ENCODE measurements at places on chromosomes 3 and 15.

DNA sequence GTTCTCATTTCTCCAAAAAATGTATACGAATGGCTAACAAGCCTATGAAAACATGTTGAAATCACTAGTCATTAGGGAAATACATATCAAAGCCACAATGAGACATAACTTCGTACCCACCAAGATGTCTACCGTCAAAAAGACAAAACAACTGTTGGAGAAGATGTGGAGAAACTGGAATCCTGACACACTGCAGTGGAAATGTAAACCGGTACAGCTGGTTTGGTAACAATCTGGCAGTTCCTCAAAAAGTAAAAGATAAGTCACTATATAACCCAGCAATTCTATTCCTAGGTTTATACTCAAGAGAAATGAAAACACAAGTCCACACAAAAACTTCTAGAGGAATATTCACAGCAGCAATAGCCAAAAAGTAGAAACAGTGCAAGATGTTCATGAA, 7.0 kb downstream of the SCAPER start:
- DNase-seq = no peak
- H3K4me1 ChIP-seq = peaks cover 23% of the 10 kb centered on the region
- no peak overlapping the region for H3K27ac ChIP-seq

DNA sequence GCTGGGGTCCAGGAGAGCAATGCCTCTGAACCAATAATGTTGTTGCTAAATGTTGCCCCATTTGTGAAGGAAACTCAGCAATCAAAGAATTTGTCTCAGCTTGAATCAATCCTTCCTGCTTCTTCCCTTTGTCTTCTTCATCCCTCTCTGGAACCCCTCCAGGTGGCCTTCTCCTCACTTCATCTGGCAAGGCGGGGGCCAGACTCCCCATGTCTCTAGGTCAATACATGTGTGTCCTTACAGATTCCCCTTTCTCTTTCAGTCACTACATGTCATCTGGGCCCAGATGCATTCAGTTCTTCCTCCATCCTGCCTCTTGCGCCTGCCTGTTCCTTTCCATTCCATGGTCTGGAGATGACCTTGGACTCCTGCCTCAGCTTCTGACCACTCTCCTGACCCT, 8.0 kb upstream of the LTF start:
- peaks cover 33% of the 10 kb centered on the region for H3K27me3 ChIP-seq
- H3K36me3 ChIP-seq = no peaks in the 10 kb centered on the region
- H3K27ac ChIP-seq = no peak overlapping the region
- no peaks in the 10 kb centered on the region for H3K4me1 ChIP-seq
- no peak overlapping the region for H3K4me3 ChIP-seq

GRCh38 chr15:92822216-92823144, 77.6 kb upstream of the CHD2 start:
- peaks cover 12% of the 10 kb centered on the region for H3K4me1 ChIP-seq
- H3K36me3 ChIP-seq = peaks cover 10% of the 10 kb centered on the region
- H3K27me3 ChIP-seq = no peaks in the 10 kb centered on the region
- peak overlapping the region; percentile 58 for H3K4me3 ChIP-seq

- no peak for DNase-seq
- H3K27ac ChIP-seq = peak overlapping the region; percentile 69
Measured at GRCh38 chr15:94290730-94291129, 59.4 kb downstream of the MCTP2 start.

DNA sequence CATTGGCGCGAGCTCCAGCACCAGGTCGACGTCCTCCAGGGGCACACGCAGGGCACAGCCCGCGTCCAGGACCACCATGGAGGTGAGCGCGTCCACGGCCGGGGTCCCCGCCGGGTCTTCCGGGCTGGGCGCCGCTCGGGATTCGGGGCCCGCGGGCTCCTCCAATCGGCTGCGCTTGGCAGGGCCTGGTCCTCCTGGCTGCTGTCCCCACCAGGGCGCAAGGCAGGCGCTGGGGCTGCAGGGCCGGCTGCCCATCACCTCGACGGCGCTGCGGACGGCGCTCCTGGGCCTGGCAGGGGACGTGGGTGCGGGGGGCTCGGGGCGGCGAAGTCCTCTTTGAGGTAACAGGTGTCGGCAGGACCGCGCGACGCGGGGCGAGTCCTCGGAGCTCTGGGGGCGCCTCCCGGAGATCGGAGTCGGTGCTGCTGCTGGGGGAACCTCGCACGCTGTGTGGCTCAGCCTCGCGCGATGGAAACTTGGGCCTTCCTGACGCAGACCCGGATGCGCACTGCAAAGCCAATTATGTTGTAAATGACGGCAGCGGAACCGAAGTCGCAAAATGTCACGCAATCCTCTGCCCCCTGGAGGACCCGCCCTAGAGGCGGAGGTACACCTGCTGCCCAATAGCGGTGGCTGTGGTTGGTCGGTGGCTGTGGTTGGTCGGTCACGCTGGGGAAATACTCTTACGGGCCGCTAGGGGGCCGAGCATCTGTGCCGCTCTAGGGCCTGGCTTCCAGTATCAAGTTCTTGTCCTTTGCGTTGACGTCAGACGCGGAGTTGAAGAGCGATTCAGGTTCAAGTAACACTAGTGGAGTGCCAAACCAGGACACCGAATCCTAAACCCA, at the start of gene PRR23C:
Gene PRR23C (minus strand): TSS at position 527 of the 845 bp plus-strand sequence. CDS start 272 bp downstream, at position 255.
- H3K27ac ChIP-seq = no peak within 1 kb of the TSS
- no peak for DNase-seq
- peaks cover 2% of the 10 kb centered on the region for H3K27me3 ChIP-seq
- H3K4me1 ChIP-seq = no peaks in the 10 kb centered on the region
- no peaks in the 10 kb centered on the region for H3K36me3 ChIP-seq

DNA sequence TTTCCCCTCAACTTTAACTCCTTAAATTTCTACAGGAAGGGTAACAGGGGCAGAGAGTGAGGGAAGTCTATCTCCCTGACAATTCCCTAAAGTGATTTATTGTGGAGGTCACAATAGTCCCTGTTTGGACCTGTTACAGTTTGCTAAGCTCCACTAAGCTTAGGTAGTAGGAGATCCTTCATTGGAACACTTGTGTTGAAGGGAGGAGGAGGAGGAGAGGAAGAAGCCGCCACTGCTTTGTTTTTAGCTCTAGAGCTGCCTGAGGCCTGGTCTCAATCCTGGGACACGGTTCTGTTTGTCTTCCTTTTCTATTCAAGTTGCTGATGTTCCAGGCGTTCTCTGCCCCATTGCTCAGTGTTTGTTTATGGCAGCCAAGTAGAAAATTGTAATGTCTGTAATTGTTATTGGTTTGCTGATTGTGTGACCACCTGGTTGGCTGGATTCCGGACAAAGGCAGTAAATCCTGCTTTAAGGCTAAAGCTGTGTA, 48.4 kb downstream of the HES1 start:
- peaks cover 33% of the 10 kb centered on the region for H3K27me3 ChIP-seq
- H3K4me3 ChIP-seq = no peak overlapping the region
- no peaks in the 10 kb centered on the region for H3K36me3 ChIP-seq
- DNase-seq = no peak
- no peak overlapping the region for H3K27ac ChIP-seq
- no peaks in the 10 kb centered on the region for H3K4me1 ChIP-seq

DNA sequence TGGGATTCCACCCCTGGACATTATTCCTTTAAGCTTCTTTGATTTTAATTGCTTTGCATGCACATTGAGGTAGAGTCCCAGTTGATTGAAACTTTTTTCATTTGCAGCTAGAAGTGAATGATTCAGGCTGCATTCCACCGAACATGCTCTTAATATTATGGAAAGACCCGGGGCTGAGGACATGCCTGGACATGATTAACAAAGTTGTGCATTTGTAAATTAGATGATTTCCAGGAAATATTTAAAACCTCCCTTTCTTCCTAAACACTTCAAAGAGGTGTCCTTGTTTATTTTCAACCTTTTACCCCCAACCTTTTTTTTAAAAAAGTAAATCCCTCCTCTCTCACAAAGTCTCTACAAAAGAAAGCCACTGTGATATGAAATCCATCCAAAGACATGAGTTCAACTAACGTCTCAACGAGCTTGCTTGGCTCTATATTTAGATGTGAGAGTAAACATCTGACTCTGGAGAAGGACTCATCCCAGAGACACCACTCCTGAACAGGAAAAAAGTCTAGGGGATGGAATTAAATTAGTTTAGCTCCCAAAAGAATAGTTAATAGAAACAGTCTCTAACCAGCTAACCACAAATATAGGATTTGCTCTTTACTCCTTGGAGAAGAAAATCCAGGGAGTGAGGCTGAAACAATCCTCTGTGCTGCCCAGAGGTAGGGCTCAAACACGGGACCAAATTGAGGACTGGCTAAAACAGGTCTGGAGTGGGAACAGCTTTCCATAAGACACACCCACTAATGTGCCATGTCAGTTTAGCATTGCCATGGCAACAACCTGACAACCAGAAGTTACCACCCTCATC, 83.1 kb downstream of the XXYLT1 start:
- H3K27me3 ChIP-seq = no peaks in the 10 kb centered on the region
- peaks cover 22% of the 10 kb centered on the region for H3K4me1 ChIP-seq
- peaks cover 2% of the 10 kb centered on the region for H3K36me3 ChIP-seq
- no peak for DNase-seq
- no peak overlapping the region for H3K27ac ChIP-seq

GRCh38 chr3:127644641-127645370, 15.8 kb downstream of the PODXL2 start:
- no peak overlapping the region for H3K4me3 ChIP-seq
- H3K36me3 ChIP-seq = no peaks in the 10 kb centered on the region
- H3K27ac ChIP-seq = no peak overlapping the region
- H3K4me1 ChIP-seq = no peaks in the 10 kb centered on the region
- no peak for DNase-seq
